ENCODE measurements at places on chromosomes 16 and 17.

DNA sequence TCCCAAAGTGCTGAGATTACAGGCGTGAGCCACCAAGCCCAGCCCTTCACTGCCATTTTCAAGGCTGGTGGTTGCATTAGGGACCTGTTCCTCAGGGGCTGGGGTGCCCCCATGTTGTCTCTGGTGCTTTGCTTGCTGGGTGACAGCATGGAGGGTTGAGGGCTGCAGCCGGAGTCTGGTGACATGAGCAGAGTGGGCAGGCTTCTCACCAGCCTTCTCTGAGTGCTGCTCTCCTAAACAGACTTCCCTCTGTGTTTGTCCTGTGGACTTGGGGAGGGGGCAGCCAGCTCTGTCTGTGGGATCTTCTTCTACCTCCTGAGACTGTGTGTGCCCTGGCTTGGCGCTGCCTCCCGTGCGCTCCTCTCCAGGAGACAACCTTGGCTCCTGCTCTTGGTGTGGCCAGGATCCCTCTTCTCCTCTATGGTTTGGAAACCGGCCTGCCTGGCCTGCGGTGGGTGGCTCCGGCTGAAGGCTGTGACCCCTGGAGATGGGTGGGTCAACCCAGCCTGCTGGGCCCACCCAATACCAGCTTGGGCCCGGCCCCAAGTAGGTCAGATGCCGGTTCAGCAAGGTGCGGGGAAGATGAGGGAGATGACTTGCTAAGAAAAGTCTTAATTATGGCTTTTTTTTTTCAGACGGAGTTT is 72.1 kb downstream of the PDPK1 start:
- no peaks in the 10 kb centered on the region for H3K27me3 ChIP-seq
- no peak overlapping the region for H3K4me3 ChIP-seq
- no peak for DNase-seq
- peaks cover 17% of the 10 kb centered on the region for H3K4me1 ChIP-seq
- peaks cover 8% of the 10 kb centered on the region for H3K36me3 ChIP-seq

DNA sequence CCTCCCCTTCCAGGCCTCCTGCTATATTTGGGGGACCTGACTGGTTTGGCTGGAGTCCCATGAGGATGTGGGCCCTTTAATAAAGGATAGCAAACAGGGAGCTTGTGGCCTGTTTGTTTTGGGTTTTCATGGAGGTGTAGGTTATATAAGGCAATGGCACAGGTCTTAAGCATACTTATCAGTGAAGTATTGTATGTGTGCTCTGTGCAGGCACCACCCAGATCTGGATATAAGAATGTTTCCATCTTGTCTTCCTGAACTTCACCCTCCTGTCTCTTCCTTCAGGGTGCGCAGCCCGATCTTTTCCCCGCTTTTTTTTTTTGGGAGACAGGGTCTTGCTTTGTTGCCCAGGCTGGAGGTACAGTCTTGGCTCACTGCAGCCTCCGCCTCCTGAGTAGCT is 10.6 kb downstream of the SLC52A1 start:
- H3K4me1 ChIP-seq: peaks cover 5% of the 10 kb centered on the region
- DNase-seq: no peak
- peaks cover 4% of the 10 kb centered on the region for H3K36me3 ChIP-seq
- no peaks in the 10 kb centered on the region for H3K27me3 ChIP-seq
- H3K27ac ChIP-seq: peak overlapping the region; percentile 18
- H3K4me3 ChIP-seq: no peak overlapping the region

DNA sequence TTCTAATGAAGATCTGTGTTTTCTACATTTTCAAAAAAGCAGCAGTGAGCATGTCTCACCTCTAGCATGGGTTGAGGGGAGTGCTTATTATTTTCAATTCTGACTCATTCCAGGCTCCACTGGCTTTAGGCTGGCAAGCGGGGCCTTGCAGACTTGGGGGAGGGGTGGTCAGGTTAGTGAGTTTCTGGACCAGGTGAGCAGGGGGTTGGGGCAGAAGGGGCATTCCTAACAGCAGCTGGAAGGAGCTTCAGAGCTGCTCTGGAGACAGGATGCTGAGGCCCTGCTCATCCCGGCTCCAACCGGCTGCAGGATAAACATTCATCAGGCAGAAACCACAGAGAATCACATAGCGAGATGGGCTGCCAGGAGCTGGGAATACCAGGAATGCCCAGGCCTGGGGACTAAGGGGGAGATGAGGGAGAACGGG is 10.5 kb upstream of the KRT19 start:
- no peaks in the 10 kb centered on the region for H3K36me3 ChIP-seq
- peaks cover 21% of the 10 kb centered on the region for H3K27me3 ChIP-seq
- no peak overlapping the region for H3K27ac ChIP-seq
- no peak overlapping the region for H3K4me3 ChIP-seq
- H3K4me1 ChIP-seq: no peaks in the 10 kb centered on the region

- H3K27me3 ChIP-seq: peaks cover 37% of the 10 kb centered on the region
- no peak for DNase-seq
- no peak overlapping the region for H3K4me3 ChIP-seq
- no peaks in the 10 kb centered on the region for H3K4me1 ChIP-seq
These were observed 53.2 kb downstream of the PPM1E start for GRCh38 chr17:58808609-58809563.

DNA sequence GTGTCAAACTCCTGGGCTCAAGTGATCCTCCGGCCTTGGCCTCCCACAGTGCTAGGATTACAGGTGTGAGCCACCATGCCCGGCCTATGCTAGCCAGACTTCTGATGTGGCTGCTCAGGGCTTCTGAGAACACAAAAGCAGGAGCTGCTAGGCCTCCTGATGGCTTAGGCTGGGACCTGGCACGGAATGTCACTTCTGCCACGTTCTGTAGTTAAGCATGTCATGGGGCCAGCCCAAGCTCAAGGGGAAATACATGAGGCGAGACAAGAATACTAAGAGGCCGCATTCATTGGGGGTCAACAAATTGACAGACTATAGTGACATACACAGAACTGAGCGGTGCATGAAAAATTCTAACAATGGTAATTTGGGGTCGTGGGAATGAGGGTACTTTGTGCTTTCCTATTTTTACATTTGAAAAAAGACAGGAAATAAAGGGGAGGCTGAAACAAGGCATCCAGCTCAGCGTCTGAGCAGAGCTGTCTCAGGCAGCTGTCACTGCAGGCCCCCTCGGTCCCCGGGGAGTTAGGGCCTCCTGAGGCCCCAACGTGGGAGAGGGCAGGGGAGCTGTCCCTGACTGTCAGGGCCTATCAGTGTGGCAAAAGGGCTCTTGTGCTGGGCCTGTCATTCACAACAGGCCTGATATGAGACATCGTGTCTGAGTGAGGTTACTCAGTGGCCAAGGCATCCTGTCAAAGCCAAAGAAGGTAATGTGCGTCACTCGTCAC is 26.4 kb downstream of the CFAP20 start:
- H3K27me3 ChIP-seq: no peaks in the 10 kb centered on the region
- no peak for DNase-seq
- no peak overlapping the region for H3K27ac ChIP-seq
- H3K4me3 ChIP-seq: no peak overlapping the region
- H3K36me3 ChIP-seq: no peaks in the 10 kb centered on the region

Measured in activated CD8-positive, alpha-beta memory T cell treated with anti-CD3 and anti-CD28 coated beads, Interleukin-2, amount 10 ng/mL, durations not matched to agents 7 days and 5 days (primary cell).